Activated CD4-positive, alpha-beta memory T cell treated with anti-CD3 and anti-CD28 coated beads for 36 hours (primary cell): ENCODE measurements at places on chromosomes 5 and 9. TPM values are rescaled to one million over a fixed set of nuclear protein-coding genes. Genes with fewer than 3 reads are reported as not detected.

DNA sequence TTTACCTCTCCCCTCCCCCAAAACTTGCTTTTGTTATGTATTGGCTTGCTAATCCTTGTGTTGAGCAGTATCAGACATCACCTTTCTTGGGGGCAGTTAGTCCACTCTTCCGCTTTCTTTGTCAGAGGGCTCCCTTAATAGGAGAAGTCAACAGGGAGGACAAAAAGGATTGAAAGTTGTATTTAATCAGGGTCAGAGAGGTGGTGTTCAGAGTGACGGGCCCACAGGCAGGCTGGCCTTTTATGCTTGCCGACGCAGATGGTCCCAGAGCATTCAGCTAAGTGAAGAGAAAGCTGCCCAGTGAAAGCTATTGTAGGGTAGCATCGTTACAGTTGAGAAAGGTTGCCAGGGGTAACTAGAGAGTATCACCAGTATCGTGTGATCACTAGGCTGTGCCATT, 131.1 kb downstream of the ZCCHC7 start:
- DNase-seq = no peak

- no peak for DNase-seq
Measured at GRCh38 chr9:89453452-89453851, 44.5 kb downstream of the SEMA4D start.

TDRD7 gene
- 12.3 TPM for total RNA-seq

DNA sequence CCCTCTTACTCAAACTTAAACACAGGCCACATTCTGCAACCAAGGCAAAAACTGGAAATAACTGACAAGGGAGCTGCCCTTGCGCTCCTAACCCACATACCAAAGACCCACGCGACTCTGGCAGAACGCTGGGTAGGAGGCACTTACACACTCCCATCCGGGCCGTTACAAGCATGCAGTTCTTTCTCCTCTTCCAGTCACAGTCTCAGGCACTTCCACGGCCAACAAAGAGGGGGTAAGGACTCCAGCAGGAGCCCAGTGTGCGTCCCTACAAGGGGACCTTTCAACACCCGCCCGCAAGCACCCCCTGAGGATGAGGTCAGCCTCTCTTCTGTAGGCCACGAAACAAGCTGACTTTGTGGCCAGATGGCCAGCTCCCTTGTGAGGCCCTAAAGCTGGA, 57.4 kb downstream of the SERINC5 start:
- no peak for DNase-seq

SPAAR gene
- total RNA-seq = not detected

- DNase-seq = no peak
Measured at GRCh38 chr5:9785751-9786150, 155.6 kb upstream of the TAS2R1 start.

SV2C gene
- total RNA-seq = 0.10 TPM

HMMR gene
- 118 TPM for total RNA-seq

DNA sequence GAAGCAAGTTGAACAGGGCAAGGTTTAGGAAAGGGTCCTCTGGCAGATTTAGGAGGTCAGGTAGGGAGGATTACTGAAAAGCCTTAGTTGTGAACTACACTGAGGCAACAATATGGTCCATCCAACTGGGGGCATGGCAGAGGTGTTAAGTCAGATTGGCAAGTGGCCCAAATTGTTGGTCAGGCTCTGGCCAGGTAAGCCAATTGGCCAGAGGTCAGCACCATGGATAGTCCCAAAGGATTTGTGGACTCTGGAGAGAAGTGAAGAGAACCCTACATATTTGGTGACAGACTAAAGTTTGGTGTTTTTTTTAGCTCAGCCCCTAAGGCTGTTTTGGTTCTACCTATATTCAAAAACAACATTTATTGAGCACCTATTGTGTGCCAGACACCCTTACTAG, 39.1 kb upstream of the RASGRF2 start:
- no peak for DNase-seq

- DNase-seq = no peak
Measured at GRCh38 chr9:85158512-85158911, 489.0 kb downstream of the NTRK2 start.

DNA sequence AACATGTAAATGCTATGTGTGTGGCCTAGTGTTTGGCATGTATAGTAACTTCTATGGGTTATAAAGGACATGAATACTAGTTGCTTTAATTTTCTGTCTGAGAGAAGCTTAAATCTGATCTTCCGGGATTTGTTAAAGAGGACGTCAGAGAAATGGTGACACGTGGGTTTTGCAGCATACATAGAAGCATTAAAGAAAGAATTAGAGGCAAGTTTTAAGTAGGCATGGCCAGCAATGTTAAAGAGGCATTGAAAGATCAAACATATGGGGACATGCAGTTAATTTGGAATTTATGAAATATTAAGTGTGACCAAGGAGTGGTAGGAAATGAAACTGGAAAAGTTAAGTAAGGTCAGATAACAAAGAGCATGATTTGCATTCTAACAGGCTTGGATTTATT, 311.4 kb upstream of the RIOK2 start:
- no peak for DNase-seq

GRCh38 chr5:21391506-21391905, 1403.5 kb upstream of the CDH18 start:
- DNase-seq = no peak

- DNase-seq = no peak
Measured at GRCh38 chr5:171830686-171831085, 45.1 kb downstream of the SMIM23 start.

DNA sequence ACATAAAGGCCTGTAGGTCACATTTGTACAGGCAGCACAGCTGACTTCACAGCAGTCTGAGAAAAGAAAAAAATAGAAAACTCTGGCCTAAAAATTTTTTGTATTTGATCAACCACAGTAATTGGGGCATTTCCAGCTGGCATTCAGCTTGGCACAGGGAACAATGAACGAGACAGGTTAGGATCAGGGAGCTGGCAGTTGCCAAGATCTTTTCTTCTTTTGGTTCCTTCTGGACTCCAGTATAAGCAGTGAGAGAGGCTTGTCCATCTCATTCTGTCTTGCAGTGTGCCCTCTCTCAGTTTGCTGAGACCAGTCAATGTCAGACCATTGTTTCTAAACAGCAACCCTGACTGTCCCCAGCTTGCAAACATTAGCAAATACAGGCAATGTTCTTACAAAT, 601.1 kb downstream of the TLR4 start:
- DNase-seq = no peak

DNA sequence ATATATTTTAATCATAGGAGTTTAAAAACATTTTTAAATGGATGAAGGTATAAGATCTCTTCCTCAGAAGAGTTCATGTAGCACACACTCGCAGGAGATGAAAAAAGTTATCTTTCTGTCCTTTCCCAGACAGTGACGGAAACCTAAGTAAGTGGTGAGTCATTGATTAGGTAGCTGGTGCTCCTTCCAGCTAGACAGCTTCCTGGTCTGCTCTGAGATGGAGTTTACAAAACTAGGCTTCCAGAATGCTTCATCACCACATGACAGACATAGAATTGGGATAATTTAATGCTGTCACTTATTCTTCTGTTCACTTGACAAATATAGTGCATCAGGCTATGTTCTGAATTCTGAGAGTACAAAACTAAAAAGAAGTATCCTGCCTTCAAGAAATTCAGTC, 2393.0 kb upstream of the C9orf72 start:
- no peak for DNase-seq

GRCh38 chr5:141695627-141696215, 13.7 kb upstream of the ARAP3 start:
- DNase-seq = no peak

DNA sequence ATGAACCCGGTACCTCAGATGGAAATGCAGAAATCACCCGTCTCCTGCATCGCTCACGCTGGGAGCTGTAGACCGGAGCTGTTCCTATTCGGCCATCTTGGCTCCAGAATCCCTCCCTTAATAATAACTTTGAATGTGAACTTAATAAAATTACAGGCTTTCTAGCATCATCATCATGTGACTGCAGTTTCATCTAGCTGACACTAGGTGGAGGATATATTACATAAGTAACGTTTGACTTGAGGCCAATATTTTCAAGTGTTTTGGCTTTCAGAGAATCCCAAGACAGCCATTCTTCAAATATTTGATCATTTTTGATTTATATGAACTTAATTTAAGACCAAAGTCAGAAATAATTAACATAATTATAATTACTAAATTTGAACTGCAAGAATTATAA, 474.9 kb upstream of the CDH10 start:
- no peak for DNase-seq

DNA sequence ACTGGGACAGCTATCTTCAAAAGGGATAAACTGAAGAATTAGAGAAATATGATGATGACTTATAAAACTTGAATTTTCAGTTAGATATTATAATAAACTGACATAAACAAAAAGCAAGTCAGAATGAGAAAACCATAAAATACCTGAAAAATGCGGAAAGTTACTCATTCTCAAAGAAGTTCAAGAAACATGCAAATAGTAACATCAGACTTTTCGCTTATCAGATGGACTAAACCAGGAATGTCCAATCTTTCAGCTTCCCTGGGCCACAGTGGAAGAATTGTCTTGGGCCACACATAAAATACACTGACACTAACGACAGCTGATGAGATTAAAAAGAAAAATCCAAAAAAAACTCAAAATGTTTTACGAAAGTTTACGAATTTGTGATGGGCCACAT, 53.9 kb downstream of the DROSHA start:
- no peak for DNase-seq

PCDHGA9 gene
- 0.10 TPM for total RNA-seq
